ENCODE measurements at places on chromosomes 2 and 18. TPM values are rescaled to one million over a fixed set of nuclear protein-coding genes. Genes with fewer than 3 reads are reported as not detected.
A peak's percentile ranks its signal among the peaks of the same experiment; 100 is the strongest.

DNA sequence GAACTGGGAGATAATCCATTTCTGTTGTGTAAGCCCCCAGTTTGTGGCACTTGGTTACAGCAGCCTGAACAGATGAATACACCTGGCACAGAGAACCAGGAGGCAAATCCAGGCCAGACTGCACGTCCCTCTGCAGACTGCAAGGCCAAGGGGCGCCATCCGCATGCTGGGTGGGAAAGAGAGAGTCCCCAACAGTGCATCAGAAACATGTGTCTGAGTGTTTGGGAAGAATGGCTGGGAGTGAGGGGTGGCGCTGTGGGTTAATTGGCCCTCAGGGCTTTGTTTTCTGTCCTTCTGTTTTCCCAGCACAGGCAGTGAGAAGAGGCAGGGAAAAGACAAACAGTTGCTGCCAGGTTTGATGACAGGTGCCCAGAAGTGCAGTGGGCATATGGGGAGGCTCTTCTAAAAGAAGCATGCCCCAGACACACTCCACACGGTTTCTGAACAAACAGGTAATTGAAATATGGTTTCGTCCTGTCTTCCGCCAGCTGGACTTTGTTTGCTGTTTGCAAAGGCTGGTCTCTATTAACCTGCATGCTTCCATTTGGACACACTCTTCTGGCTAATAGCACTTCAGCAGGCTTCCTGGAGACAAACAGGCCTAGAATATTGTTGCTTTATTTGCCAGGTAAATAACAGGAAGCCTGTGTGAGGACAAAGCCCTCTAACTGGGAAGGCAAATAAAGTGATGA, 43.4 kb upstream of the SEC11C start:
- DNase-seq = peak; percentile 70

GRCh38 chr2:163775304-163775703, 39.5 kb upstream of the FIGN start:
- DNase-seq = no peak

DNA sequence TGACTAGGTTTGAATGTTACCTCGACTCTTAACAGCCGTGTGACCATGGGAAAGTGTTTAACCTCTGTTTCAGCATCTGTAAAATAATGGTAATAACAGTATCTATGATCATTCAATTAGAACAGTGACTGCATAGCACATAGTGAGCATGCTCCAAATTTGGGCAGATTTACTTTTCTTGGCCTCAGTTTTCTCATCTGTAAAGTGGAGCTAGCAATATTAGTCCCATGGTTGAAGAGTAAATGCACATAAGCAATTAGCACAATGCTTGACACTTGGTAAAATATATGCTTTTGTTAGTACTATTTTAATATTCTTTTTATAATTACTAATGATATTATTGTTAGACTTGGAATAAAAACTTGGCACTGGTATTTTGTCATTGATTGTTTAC, 66.4 kb upstream of the TANC1 start:
- no peak for DNase-seq

GRCh38 chr2:197033222-197033621, 106.7 kb upstream of the PGAP1 start:
- DNase-seq = no peak

DNA sequence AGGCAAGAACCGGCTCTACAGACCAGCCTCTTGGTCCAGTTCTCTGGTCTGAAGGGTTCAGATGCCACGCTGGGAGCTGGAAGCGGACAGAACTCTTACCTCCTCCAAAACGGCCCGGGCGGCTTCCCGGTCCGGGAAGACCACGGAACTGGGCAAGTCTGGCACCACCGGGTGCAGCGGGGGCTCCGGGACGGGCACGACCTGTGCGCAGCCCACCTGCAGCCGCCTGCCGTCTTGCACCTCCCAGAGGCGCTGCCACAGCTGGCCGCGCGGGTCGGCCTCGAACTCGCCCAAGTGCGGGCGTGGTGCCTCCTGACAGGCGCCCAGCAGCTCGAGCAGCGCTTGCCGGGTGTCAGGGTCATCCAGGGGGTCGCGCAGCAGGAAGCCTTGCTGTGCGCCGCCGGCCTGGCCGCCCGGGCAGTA, 773 bp downstream of the CMPK2 start:
- no peak for DNase-seq

Gene RNPEPL1
- 11.3 TPM for total RNA-seq

Gene PGAP1
- total RNA-seq = 24.7 TPM

Gene PLEK
- not detected for total RNA-seq
